Fibroblast of skin of right quadriceps (primary cell): ENCODE measurements at places on chromosomes 2 and 18.

DNA sequence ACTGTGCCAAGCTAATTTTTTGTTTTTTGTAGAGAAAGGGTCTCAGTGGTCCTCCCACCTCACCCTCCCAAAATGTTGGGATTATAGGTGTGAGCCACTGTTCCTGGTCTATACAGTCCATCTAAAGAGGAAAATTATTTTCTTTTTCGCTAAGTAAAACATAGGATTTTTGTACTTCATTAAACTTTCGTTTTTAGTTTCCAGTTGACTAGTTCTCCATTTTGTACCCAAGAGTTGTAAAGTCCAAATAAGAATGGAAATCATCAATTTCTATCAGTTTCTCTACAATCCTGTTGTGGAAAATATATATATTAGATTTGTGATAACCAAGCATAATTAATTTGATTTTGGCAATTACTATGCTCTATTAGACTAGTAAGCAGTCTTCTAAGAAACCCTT is 156.4 kb downstream of the BABAM2 start:
- no peak for DNase-seq

DNA sequence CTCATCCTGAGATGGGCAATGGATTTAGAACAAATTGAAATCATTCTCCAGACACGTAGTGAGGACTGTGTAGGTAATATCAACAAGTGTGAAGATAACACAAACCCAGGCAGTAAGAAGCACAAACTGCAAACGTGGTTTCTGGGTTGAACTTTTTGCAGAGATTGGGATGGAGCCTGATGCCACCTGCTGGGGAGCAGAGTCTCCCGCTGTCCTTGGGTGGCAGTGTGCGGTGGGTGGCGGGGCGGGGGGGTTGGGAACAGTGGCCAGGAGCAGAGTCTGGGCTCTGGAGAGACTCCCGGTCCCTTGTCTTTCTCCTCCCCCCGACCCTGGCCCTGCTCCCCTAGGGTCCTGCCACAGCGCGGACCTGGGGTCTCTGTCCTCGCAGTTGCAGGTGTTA is 19.5 kb downstream of the TRAF3IP1 start:
- no peak for DNase-seq

GRCh38 chr2:46248171-46248570 is 49.0 kb upstream of the EPAS1 start:
- no peak for DNase-seq

- DNase-seq: no peak
Measured at GRCh38 chr2:111157071-111157661, 36.5 kb downstream of the BCL2L11 start.

DNA sequence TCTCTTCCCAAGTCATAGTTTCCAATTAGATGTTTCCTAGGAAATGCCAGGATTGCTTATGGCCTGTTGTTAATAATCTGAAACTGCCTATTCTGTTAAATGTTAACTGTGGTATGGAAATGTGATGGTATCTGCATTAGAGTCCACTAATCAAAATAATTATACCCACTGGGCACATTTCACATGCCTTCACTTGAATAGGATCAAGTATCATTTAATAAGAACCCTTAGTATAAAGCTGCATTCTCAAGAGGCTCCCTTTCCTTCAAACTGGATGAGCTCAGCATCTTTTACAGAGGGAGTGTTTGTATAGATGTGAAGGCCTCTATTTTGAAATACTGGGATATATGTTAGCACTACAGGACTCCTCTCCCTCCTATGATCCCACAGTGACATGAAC is 477.2 kb upstream of the VRK2 start:
- no peak for DNase-seq
